ENCODE measurements at places on chromosomes 12 and 14.

- DNase-seq, result peak; percentile 87
Observed at GRCh38 chr14:68757618-68758081, 35.2 kb downstream of the ZFP36L1 start.

GRCh38 chr14:33287189-33287588 lies 348.5 kb downstream of the NPAS3 start:
- DNase-seq, result peak; percentile 84

GRCh38 chr12:129036135-129036534 lies 182.9 kb downstream of the GLT1D1 start:
- no peak for DNase-seq

GRCh38 chr14:61940666-61941420 lies 178.6 kb downstream of the SNAPC1 start:
- DNase-seq, result peak; percentile 65

- no peak for DNase-seq
Observed at GRCh38 chr12:90098132-90098779, 389.6 kb upstream of the ATP2B1 start.

GRCh38 chr12:117350140-117350539 lies 11.3 kb downstream of the NOS1 start:
- DNase-seq, result peak; percentile 60

- DNase-seq, result no peak
Observed at GRCh38 chr14:60300019-60300418, 51.0 kb downstream of the PPM1A start.

DNA sequence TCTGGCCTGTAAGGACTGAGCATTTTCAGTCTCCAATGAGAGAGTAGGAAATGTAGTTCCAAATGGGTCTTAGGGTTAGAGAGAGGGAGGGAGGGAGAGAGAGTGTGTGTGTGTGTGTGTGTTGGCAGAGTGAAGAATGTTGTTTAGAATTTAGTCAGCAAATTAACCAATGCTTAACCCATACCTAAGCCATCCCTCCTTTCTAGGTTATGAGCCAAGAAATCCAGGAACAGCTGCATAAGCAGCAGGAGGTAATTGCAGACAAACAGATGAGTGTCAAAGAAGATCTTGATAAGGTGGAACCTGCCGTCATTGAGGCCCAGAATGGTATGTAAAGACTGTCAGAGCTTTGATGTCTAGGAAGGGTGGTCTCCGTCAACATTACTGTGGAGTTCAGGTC lies 56.9 kb downstream of the HSP90AA1 start:
- no peak for DNase-seq

DNA sequence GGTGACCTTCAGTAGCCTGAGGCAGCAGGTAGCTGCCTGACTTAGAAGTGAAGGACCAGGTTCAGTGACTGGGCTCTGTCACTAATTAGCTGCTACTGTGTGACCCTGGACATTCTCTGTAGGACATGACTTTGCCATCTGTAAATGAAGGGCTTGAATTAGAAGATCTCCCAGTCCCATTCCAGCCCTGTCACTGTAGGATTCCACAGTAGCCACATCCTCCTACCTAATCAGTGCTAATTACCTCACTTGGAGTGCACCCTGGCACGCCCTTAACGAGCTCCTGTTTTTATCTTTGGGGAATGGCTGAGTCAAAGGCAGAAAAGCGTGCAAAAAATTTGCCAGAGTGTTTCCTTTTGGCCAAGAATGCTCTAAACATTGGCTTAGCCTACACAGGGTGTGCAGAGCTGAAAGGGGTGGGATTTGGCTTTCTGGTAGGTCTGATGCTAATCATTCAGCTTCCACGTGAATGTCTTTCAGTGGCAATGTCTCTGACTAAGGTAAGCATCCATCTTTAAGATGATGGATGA lies 6.8 kb downstream of the NTF3 start:
- DNase-seq, result peak; percentile 45

DNA sequence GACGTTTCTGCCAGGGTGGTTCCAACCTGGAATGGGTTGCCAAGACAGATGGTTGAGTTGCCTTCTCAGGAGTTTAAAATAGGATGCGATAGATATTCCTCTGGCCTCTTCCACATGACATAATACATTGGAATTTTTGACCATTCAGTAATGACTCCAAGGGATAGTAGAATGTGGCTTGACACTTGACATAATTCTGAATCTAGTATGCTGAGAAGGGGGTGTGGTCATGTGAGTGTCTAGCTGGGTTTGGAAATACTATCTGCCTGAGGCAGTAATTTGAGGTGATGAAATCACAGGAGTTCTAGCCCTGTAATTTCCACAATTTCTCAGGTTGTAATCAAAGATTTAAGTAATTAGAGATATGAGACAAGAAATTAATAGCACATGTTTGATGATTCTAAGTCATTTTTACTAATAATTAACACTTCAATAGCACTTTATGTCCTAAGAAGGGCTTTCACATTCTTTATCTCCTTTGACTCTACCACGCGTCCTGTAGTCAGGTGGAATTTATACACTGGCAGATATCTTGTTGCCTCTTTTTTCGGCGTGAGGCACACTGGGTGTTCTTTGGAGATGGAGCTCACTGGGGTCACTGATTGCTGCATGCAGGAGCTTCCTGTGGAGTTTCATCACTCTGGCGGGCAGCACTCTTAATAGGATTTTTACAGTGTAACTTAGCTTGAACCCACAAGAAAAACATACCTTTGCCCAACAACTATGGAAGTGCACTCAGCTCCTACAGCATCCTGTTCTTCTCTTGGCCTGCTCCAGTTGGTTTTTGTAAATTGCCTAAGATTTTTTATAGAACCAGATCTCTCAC lies 3.2 kb upstream of the AMIGO2 start:
- DNase-seq, result peak; percentile 96

DNA sequence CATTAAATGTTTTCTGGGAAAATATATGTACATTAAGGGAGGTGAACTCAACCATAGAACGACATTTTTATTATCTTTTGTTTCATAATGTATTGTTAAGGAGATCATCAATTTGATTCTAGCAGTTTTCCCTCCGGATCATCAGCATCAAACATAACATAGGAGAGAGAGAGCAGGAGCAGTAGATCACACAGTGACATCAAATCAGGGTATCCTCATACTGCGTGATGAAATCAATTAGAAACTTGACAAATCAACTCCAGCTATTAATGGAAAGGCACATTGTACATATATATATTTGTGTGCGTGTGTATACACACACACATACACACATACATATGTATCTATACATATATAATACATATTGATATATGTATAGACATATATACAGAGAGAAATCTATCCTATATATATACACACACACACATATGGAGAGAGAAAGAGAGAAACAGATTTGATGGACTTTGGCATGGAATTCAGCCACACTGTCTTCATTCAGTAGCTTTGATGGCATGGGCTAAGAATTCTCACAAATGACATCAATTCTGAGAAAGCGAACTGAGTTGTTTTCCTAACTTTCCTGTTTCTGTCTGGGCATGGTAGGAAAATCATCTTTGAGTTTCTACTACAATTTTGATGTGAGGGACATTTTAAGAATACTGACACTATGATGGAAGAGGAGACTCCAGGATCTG lies 1302.8 kb upstream of the SEL1L start:
- no peak for DNase-seq

DNA sequence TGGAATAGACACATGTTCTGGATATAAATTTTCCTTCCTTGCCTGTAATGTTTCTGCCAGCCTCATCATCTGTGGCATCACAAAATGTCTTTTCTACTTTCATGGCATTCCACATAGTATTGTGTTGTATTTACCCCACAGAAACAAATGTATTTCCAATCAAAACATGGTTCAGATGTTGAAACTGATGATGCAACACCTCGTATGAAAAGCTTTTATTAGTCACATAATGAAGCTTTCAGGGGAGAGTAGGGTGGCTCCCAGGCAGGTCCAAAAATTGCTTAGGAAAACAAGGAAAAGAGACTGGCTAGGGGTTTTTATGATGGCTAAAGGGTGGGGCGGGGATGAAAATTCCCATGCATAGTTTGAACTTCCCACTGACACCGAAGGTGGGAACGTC lies 29.1 kb upstream of the ZNF641 start:
- no peak for DNase-seq

DNA sequence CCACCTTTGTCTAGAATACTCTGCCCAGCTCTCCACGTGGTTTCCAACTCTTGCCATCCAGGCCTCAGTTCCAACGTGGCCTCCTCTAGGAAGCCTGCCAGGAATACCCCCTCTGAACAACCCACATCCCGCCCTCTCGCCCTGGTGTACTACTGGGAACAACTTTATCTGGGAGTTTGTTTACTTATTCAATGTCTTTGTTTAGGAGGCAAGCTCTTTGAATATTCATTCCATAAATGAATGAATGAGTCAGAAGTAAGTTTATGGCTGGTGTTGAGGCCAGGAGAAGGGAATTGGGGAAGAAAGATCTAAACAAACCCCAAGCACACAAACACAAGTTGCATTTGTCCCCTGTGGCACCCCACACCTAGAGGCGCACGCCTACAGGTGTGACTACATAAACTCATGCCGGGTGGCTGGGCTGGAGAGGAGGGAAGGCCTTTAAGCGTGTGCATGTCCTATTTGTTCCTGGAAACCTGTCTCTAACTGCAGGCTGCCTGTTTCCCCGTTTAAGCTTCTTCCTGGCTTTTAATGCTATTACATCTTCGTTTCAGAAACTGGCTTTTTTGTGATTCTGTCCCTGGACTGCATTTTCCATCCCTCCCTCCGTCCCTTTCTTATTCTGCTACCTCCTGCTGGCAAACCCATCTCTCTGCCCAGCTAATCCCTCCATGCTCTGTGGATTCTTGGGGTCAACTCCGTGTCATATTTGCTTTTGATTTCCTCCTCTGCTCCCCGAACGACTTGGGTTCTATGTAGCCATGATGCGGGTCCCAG lies 57.9 kb downstream of the FZD10 start:
- DNase-seq, result no peak

DNA sequence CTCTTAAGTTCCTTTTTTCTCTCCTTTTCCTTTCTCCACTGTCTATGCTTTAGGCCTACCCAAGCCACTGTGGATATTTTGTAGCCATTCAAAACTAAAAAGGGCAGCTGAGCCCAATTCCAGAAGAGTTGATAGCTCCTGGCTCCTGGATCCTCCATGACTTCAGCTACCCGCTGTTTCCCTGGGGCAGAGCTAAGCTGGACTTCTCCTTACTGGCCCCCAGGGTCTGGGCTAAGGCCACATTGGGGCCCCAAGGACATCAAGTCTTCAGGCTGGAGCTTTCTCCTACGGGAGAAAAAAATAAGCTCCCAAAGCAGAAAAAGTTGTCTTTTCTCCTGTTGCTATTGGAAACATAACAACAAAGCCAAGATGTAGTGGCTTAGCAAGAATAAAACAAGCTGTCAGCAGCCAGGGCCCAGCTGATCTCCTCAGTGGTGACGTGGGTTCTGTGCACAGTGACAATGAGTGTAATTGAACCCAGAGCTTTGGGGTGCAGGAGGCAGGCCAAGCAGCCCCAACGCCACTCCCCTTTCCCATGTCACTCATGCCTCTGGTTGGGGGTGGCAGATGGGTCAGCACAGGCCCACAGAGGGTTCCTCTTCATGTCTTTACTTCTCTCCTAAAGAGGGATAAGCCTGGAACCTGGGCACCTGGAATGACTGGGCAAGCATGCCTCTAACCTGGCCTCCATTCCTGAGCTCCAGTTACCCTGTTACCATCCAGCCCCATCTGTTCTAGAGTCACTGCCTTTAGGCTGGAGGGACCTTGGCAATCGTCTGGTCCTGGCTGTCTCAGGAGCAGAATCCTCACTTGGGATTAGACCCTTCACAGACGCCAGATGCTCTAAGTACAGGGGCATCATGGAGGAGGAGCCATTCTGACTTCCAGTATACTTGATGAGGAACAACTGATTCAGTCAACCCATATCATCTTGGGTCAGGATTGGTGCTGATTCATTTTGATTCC lies 171.2 kb downstream of the ZFP36L1 start:
- DNase-seq, result peak; percentile 43

DNA sequence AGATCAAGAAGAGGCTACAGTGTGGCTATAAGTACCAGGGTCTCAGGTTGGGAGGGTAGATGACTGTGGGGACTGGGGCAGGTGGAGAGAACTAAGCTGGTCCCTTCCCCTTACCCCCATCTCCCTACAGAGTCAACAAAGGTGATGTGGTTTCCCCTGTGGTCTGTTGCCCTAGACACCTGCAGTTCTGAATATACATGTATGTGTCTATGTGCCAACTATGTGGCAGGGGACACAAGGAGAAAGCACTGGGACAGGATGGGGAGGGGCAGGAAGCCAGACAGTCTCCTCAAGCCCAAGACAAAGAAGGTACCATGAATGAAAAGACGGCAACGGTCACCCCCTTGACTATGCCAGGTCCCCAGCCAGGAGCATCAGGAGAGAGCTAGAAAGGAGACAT lies 4.5 kb upstream of the HDAC7 start:
- peak; percentile 45 for DNase-seq

GRCh38 chr14:75389679-75390078 lies 38.1 kb upstream of the JDP2 start:
- DNase-seq, result peak; percentile 9

GRCh38 chr12:93699271-93700145 lies 22.3 kb downstream of the CRADD start:
- peak; percentile 73 for DNase-seq

- DNase-seq, result no peak
Observed at GRCh38 chr12:120735181-120735580, 9.6 kb downstream of the ACADS start.

Data from kidney tubule cell (primary cell).